Hepatocyte (in vitro differentiated cells): ENCODE measurements at places on chromosomes 7 and 10. TPM values are rescaled to one million over a fixed set of nuclear protein-coding genes. Genes with fewer than 3 reads are reported as not detected.

DNA sequence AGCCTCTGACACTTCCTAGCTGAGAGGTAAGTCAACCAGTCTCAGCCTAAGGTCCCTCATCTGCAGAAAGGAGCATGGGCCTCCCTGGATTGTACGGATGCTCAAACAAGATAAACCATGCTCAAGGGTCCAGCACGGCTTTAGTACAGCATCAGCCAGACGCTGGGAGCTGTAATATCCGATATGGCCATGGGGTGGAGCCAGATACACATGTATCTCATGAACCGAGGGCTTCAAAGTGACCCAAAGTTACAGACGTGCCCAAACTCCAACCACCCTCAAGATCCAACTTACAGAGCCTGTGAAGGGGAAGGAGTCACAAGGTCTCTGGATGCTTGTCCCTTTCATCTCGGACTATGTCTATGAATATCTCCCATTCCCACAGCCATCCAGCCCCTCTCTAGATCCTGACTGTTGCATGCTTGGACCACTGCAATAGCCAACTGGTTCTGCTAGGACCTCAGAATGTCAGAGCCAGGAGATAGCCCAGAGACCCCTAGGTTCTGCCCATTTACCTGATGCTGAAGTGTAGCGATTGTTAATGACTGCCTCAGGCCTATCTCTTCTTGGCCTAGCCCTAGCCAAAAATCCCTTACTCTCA is 142.4 kb downstream of the SH3PXD2A start:
- DNase-seq = peak; percentile 85

GRCh38 chr10:93357680-93358079 is 124.5 kb downstream of the MYOF start:
- DNase-seq = peak; percentile 57

DNA sequence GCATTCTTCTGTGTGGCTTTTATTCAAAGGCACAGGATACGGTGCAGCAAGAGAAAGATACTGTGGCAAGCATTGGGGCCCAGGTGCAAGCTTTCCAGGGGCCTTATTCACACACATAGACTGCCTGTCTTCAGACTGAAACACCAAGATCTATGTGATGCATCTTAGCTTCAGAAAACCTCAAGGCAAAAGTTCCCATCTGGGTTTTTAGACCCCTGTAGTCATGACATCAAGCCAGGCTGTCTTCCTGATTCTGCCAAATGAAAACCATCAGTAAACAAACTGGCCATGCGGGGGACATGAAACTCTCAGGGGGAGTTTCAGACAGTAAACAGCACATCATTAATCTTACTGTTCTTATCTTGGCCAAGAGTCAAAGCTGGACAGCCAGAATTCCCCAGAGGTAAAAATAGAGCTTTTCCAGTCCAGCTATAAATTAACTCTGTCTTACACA is 9.8 kb downstream of the AGBL3 start:
- DNase-seq = peak; percentile 10

DNA sequence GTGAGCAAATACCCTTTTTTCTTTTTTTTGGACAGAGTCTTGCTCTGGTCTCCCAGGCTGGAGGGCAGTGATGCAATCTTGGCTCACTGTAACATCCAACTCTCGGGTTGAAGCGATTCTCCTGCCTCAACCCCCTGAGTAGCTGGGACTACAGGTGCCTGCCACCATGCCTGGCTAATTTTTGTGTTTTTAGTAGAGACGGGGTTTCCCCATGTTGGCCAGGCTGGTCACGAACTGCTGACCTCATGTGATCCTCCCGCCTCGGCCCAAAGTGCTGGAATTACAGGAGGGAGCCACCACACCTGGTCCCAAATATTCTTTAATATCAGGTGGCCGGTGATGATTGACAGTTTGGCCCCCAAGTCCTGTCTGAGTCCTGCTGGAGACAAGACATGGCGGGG is 6.6 kb downstream of the LAT2 start:
- no peak for DNase-seq

GRCh38 chr10:3009341-3009740 is 58.0 kb upstream of the PFKP start:
- DNase-seq = no peak

DNA sequence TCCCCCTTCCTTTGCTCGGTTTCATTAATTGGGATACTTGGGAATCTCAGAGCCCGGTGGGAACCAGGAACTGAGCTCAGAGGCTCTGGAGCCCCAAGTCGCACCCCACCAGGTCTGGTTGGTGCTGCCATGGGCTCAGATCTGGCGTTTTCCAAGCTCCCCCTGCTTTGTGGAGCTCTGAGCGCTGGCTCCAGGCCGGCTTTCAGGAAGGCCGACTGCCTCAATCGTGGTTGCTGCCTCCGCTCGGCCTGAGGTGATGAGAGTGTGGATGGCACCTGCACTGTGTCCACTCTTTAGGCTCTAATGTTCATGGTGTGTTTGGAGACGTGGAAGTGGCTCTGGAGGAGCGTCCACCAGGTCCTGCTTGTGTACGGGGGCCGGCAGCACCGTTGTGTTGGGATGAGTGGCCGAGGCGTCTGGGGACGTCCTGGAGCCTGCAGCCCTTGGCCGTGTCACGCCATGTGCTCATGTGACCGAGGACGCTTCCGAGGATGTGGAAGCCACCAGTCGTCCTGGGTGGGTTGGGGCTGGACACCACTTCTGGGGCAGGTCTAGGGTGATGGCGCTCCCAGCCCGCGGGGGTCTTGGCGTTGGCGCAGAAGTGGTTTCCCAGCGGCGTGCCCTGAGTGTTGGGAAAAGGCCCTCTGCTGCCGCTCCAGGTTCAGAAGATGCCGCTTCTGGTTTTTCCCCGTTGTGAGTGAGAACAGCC is 8.2 kb downstream of the INPP5A start:
- no peak for DNase-seq

DNA sequence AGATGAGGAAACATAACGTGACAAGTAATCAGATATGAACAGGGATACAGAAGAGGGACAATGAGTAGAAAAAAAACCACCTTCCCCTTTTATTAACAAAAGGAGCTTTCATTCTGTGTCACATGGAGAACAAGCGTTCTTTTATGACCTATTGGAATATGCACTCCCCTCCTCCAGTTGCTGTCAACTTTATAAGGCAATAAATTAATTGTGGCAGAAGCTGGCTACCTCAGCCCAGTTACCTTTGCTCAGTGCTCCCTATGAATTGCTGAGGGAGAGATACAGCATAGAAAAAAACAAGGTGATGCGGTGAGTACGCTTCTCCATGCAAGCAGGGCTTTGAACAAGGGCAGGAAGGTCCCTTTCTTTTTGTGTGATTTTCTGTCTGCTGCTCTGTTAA is at the start of gene MGAM2:
Gene MGAM2, plus strand, starts transcription at position 220 of the 400 bp plus-strand sequence. CDS start 5,156 bp downstream, outside the sequence.
- DNase-seq = peak; percentile 48

DNA sequence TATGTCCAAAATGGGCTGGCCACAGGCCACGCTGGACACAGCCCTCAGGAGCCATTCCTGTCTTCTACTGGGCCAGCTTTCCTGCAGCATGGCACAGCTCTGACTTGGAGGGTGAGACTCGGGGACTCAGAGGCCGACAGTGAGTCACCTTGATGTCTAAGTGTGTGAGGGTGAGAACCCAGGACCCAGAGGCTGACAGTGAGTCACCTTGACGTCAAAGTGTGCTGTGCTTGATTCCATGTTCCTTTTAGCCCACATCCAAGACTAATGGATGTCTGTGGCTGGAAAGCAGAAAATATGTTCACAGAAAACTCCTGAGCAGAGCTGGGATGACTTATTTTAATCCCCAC is 6.0 kb upstream of the FAM170B start:
- no peak for DNase-seq

DNA sequence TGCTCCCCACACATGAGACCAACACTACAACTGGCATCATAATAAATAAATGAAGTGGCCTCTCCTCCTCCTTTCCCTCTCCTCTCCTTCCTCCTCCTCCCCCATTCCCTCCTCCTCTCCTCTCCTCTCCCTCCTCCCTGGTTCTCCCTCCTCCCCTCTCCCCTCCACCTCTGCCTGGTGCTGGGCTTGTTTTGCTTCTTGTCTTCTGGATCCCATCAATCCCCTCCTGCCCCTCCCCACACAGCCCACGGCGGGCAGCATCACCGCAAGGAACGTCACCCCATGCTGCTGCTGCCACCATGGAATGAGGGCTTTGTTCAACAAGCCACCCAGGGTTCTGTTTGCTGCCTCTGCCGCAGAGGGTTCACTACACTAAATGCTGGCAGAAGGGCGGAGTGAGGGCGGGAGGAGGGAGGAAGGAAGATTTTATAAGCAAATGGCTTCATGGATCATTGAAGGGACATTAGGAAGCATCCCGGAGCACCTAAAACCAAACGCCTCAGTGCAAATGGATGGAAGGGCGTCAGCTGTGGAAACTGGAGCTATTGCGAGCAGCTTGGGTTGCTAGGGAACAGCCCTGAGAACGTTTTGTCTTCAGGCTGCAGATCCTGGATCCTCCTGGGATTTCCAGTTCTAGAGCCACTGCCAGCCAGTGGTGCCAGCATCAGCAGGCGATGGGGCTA is 379.7 kb upstream of the ZMIZ1 start:
- peak; percentile 50 for DNase-seq

GRCh38 chr7:71131256-71132126 is 453 bp upstream of the GALNT17 start:
- DNase-seq = peak; percentile 79

GRCh38 chr7:102992938-102993717 is 80.3 kb downstream of the LRRC17 start:
- DNase-seq = peak; percentile 32

DNA sequence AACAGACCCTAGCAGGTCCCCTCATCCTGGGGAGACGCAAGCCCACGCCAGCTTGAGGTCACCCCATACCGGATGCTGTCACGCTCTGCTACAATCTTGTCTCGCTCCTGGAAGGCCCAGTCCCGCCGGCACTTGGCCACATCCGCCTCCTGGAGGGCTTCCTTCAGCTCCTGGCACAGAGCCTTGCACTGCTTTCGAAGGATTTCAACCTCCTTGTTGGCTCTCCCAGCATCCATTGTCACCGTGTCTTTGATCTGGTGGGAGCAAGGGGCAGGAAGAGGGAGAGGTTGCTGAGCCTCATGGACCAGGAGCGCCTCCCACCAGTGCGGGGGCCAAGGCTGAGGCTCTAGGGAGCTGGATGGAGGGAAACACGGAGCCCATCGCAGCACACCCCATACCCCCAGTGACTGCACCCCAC is 90.9 kb downstream of the DLG5 start:
- no peak for DNase-seq

GRCh38 chr10:70590655-70591416 is 11.7 kb downstream of the PRF1 start:
- no peak for DNase-seq

DNA sequence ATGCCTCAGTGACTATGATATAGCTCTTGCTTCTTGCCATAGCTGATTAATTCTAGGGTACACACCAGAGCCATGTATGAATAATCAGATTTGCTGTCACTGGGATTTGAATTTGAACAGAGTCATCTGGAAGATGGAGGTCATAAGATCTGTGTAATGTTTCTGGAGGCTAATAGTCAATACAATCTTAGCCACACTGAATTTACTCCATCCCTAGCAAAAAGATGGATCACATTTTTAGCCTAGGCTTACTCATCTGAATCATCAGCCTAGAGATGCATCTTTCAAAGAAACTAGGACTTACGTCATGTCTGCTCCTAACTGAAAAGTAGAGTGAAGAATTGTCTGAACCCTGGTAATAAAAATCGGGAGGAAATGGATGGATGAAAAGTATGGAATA is 142.3 kb upstream of the ZNF804B start:
- no peak for DNase-seq

GRCh38 chr7:101542527-101543241 is 86.4 kb downstream of the MYL10 start:
- DNase-seq = peak; percentile 85

MICU1 gene
- 52.6 and 60.1 TPM in 2 replicates for total RNA-seq
